Hypothalamus (tissue), 51 donors: ENCODE measurements at places on chromosomes 5 and 9.

GRCh38 chr9:108994695-108995094 lies 18.6 kb downstream of the CTNNAL1 start:
- no peak for DNase-seq

- DNase-seq: no peak
Measured at GRCh38 chr5:108587821-108588220, 159.9 kb upstream of the FER start.

DNA sequence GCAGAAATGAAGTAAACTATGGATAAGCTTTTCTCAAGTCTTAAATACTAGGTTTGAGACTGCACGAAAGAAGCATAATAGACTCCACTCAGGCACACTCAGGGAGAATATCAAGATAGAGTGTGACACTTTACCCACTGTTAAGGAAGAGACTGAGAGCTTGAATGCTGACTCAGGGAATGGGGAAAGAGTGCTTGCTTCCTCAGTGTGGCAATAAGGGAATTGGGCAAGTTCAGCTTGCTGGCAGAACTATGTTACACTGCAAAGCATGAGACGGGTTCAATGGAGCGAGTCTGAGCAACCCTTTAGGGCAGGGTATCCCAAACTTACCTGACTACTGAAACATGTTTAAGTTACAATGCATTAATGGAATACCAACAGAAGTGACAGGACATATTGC lies 237.7 kb upstream of the MEF2C start:
- no peak for DNase-seq

DNA sequence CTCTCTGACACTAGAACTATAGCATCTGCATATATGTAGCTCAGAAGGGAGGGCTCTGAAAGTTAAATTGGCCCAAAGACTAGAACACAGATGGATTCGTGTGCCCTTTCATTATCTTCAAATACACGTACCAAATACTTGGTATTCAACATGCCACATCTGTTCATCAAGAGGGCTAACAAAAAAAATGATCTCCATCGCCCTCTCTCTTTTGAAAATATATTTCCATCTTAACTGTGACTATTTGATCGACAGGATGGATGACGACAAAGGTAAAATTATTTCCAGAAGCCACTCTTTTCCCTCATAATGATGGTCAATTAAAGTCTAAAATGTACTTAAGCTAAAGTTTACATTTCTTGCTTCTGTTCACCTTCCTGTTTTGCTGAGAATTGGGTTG lies 77.0 kb downstream of the SEMA6A start:
- no peak for DNase-seq

DNA sequence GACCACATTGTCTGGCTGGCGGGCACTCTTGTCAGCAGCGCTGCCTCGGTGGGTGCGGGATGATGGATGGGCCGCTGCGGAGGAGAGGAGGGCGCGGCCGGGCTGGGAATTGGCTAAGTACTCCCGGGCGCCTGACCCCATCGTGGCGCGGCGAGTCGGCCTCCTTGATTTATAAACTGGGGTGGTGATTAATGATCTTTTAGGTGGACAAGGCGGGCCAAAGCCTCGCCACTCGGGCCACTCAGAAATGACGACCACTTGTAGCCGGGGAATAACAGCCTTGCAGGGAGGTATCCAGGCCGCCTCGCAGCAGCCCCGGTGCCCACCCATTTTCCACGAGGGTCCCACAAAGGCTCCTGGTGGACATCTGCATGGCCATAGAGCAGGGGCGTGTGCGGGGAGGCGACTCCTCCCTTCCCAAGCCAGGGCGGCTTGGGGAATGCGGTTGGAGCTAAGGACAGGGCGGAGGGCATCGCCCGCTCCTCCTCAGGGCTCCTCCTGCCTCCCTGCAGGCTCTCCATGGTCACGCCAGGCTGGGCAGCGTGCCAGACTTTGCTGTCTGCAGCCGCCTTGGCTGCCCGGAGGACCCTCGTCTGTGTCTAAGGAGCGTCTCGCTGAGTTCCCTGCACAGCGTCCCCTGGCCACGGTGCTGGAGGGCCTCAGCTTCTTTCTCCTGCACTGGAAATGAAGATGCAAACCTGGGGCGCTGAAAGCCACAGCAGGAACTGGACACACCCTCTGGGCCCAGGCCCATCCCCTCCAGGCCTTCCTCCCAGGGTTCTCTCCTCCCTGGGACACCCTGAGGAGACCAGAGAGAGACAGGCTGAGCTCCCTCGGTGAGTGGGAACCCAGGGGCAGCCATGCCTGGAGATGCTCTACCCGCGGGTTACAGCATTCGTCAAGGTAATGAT lies 287.4 kb upstream of the IRX4 start:
- no peak for DNase-seq

- DNase-seq: no peak
Measured at GRCh38 chr5:145246961-145247744, 588.0 kb downstream of the PRELID2 start.

- DNase-seq: no peak
Measured at GRCh38 chr9:89994988-89995613, 390.3 kb downstream of the GADD45G start.

DNA sequence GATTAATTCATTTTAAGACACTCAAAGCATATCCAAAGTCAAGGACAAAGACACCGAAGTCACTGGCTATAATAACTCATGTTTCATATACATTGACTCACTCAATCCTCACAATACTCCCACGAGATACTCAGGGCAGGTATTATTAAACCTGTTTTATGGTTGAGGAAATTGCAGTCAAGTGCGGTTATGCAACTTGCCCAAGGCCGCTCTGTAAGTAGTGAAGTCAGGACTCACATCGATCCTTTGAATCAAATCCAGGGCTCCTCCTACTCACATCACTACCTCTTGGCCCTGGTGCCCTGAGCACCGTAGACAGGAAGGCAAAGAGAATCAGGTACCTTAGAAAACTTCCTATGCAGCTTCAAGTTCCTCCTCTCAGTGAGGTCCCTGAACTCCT lies 87.8 kb upstream of the APC start:
- DNase-seq: no peak

GRCh38 chr5:127324756-127325155 lies 34.2 kb downstream of the MEGF10 start:
- no peak for DNase-seq

- DNase-seq: no peak
Measured at GRCh38 chr5:128905568-128906110, 59.6 kb upstream of the SLC27A6 start.

- no peak for DNase-seq
Measured at GRCh38 chr9:68955330-68955729, 58.6 kb downstream of the PRKACG start.
